SK-N-DZ (cell line): ENCODE measurements at places on chromosomes 1 and 21.

GRCh38 chr21:31838586-31839355 is 34.0 kb upstream of the HUNK start:
- DNase-seq: no peak

DNA sequence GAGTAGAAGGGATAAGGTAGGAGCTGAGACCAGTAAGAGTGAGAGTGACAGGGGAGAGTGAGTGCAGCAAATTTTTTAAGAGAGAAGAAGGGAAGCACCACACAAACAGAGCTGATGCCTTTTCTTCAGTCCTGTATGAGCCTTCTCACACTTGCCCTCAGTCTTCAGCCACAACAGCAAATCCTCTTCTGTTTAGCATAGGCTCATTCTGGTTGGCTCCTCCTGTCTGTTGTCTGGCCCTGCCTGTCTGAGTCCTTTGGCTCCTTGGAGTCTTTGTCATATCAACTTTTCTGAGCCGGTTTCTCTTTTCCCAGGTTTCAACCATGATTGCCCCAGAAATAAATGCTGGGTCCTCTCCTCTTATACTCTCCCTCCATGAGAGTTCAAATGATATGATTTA is 12.7 kb upstream of the CASQ1 start:
- no peak for DNase-seq

DNA sequence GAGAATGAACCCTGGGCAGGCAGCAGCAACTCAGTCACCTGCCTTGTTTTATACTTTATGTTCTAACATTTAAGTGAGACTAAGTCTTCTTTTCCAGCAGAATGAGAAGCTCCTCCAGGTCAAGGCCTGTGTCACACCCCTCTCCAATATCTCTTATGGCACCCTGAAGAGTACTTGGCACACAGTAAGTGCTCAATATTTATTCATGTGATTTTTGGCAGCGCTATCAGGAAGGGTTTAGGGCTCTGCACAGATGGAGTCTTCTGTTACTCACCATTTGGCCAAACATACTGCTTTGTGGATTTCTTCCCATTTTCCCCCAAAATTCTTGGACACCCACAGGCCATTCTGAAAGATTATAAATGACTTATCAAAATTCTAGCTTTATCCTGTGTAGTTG is 43.8 kb upstream of the MYBPHL start:
- DNase-seq: no peak

DNA sequence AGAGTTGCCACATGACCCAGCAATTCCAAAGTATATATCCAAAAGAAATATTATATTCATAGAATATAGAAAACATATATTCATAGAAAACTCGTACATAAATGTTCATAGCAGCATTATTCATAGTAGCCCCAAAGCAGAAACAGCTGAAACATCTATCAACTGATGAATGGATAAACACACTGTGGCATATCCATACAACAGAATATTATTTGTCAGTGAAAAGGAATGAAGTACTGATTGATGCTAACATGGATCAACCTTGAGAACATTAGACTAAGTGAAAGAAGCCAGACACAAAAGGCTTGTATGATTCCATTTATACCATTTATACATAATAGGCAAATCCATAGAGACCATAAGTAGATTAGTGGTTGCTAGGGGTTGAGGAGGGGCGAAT is 21.7 kb upstream of the MACF1 start:
- no peak for DNase-seq

- DNase-seq: no peak
These were observed 613.1 kb upstream of the ADGRL2 start for GRCh38 chr1:81187635-81188034.

DNA sequence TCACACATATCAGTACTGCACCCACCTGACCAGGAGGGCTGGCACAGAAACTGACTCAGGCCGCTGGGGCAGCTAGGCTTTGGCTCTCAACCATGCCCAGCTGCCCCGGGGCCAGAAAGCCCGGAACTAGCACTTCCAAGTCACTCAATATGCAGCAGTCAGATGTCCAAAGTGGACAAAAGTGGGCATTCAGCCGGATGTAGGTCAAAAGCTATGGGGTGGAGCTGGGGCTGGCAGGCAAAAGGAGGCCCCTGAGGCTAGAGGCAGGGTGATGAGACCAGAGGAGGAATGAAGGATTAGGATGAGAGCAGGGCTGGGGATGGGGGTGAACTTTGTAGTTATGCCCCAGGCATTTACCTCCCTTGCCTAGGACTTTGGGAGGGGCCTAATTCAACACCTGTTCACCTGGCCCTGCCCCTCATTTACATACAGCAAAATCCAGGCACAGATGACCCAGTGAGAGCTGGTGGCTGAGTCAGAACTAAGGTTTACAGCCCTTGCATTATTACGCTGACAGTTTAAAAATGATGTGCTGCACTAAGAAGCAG is 30.7 kb upstream of the EDN2 start:
- no peak for DNase-seq

- no peak for DNase-seq
These were observed 756.0 kb upstream of the ADGRL2 start for GRCh38 chr1:81044708-81045107.

GRCh38 chr1:172482044-172482443 is 38.2 kb upstream of the PIGC start:
- DNase-seq: no peak

GRCh38 chr1:171674431-171675405 is 22.2 kb upstream of the MYOC start:
- DNase-seq: no peak

DNA sequence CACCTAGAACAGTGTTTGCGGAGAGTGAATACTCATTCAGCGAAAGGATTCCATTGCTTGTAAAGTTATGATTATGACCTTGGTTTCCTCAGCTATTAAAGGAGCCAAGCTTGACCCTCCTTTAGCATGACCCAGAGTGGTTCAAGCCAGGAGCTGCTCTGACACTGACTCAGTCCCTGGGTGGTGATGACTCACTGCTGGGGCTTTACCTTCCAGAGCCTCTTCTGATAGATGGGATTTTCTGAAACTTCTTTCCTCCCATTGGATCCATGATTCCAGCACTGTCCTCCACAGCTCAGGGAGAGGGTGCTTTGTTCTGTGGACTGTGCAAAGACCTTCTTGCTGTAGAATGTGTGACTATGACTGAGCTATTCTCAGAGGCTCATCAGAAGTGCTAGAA is 77.4 kb downstream of the S1PR1 start:
- DNase-seq: no peak

DNA sequence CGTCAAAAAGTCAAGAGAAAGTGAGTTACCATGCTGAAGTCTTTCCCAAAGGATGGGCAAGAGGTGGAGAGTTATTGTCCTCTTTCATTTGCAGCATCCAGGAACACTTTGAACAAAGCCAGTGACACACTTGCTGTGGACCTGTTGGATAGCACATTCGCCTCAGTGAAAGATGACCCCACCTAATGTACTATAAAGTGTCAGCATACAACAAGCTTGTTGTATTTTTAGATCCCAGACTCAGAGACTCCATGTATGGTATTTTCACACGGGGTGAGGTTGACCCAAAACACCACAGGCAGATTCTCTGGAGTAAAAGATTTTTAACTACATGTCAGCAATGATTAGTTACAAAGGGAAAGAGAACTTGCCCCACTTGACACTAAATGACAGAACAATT is 273.8 kb downstream of the PTBP2 start:
- DNase-seq: peak; percentile 22

- no peak for DNase-seq
These were observed 48.5 kb upstream of the EDEM3 start for GRCh38 chr1:184803180-184803492.

DNA sequence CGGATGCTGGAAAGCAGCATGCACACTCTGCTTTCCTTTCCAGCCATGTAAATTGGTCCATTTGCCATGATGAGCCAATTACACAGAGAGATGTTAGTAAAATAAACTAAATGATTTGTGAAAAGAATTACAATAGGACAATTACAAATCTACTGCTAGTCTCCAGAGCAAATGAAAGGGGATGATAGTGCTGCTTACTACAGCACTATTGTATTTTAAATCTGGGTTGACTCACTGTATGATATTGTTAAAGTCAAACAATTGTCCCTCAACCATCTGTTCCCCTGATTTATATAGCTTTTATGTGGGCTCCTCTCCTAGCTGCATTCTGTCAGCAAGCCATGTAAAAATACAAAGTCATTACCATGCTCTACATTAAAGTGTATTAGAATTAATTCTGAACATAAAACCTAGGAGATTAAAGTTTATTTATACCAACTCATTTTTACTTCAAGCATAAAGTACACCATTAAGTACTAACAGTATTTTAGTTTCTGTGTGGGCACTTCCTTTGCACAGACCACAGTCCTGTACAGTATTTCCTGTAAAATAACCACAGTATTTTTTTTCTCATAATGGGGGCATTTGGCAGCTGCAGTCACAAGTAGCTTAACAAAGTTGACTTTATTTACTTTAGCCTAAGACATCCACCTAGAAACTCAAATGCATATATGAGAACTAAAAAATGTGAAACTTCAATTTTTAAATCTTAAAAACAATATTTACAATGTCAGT is 135.8 kb downstream of the VAV3 start:
- no peak for DNase-seq

GRCh38 chr1:211687462-211688215 is 12.2 kb upstream of the NEK2 start:
- DNase-seq: no peak

GRCh38 chr1:156616463-156616862 is 2.8 kb upstream of the HAPLN2 start:
- DNase-seq: peak; percentile 99

- no peak for DNase-seq
These were observed 31.6 kb downstream of the HOOK1 start for GRCh38 chr1:59846209-59846894.

DNA sequence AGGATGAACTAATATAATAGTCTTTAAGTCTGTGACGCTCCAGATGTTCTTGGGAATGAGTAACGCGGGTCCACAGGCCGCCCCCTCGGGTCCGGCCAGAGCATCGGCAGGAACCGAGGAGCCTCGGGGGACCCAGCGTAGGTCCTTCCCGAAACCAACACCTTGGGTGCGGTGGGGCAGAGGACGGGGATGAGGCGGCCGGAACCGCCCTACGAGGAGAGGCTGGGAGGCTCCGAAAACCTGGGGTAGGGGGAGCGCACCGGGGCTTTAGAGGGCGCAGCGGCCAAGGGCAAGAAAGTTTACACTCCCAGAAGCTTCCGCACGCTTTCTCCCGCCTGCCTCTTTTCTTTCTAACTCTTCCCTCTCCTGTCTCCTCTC is 7.1 kb downstream of the DMRTA2 start:
- DNase-seq: no peak

DNA sequence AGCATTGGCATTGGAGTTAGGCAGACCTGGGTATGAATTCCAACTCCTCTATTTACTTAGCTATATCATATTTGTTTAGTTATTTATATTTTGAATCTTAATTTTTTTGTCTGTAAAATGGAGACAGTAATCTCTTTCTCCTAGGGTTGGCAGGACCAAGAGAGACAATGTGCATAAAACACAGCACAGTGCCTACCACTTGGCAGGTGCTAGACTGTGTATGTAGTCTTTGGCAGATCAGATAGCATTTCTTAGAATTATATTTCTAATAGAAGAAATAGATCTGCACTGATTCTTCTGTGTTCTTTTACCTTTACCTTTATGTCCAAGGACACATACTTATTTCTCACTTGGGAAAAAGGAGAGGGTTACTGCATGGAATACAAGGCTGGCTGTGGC is 177.2 kb downstream of the GIPC2 start:
- no peak for DNase-seq

- DNase-seq: no peak
These were observed 495 bp downstream of the SYNC start for GRCh38 chr1:32701951-32702598.

DNA sequence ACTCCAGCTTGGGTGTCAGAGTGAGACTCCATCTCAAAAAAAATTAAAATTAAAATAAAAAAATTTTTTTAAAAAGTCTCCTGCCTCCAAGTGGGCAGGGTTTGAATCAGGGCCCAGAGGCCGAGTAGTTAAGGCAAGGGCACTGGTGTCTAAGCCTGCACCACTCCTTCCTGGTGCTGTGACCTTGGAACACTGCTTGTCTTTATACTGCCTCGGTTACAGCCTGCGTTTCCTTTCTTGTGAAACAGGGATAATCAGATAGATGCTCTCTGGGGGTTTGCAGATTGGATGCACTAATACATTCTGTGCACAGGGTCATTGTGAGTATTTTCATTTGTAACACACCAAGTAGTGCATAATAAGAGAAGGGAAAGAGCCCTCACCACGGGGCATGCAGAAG is 58.4 kb upstream of the EFHD2 start:
- DNase-seq: no peak

DNA sequence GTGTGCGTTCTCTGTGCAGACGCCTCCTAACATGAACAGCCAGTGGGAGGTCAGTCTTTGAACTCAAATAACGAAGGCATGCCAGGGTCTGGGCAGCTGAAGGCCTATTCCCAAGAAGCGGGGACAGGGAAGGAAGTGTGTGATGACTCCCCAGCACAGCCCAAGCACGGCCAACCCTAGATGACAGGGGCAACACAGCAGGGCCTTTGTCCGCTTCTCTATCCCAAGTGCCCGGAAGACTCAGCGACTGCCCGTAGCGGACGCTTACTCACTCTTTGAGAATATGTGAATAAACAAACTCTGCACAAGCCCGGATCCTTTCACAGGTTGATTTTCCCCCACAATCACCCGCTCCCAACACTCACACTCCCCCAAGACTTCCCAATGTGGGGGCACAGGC is 11.2 kb downstream of the C1orf198 start:
- no peak for DNase-seq

DNA sequence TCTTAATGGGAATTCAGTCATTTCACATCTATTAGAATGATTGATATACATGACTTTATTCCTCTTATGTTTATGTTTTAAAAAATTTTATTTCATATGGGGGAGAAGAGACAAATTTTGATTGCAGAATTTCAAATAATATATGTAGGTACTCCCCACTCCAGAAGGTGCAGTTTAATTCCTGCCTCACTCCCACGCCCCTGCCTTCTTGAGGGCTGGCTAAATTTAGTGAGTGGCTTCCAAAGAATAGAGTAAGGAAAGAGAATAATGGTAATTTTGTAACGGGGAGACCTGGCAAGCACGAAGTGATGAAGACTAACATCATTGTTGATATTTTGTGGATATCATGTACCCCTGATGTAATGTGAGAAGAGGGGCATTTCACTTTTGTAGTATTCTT is 94.7 kb upstream of the FAM78B start:
- no peak for DNase-seq

DNA sequence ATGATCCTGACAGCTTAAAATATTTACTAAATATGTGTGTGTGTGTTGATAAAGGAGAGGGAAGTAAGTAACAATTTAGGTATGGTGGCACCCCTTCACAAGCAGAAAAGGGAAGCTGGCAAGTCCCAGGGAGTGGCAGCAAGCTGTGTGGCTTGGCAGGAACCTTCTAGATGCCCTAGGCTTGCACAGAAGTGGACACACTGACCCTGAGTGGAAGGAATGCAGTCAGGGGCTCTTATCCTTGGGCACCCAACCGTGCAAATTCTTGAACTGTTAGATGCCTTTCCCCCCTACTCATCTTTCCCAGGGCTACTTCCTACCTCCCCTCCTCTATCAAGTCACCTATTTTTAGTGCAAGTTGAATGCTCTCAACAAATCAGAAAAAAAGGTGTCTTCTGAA is 18.9 kb downstream of the ACP6 start:
- DNase-seq: no peak

- no peak for DNase-seq
These were observed 748.2 kb upstream of the ADAMTS5 start for GRCh38 chr21:27715131-27715530.

GRCh38 chr1:201737352-201738060 is 91.5 kb upstream of the IPO9 start:
- DNase-seq: no peak
